ENCODE measurements at places on chromosomes 7 and 10. TPM values are rescaled to one million over a fixed set of nuclear protein-coding genes. Genes with fewer than 3 reads are reported as not detected.

Gene MYH16
- total RNA-seq: not detected

Gene FGL2
- total RNA-seq: 0.16 TPM

Gene OR6B1
- not detected for total RNA-seq

Gene TAF3
- 17.7 TPM for total RNA-seq

Gene INHBA
- not detected for total RNA-seq

Gene TRPV5
- total RNA-seq: not detected

Gene PNLIPRP1
- total RNA-seq: not detected

Gene KLF14
- total RNA-seq: not detected

Gene ANKRD1
- not detected for total RNA-seq

Gene MYL10
- total RNA-seq: not detected

Gene ELFN1
- 0.05 TPM for total RNA-seq

Gene MRLN
- not detected for total RNA-seq

Gene VWC2
- total RNA-seq: not detected

Gene PSMG3
- 21.4 TPM for total RNA-seq

Gene BBIP1
- 48.8 TPM for total RNA-seq

Gene TSC22D4
- total RNA-seq: 85.7 TPM

Gene EEPD1
- 1.3 TPM for total RNA-seq

Gene TMEM139
- 2.3 TPM for total RNA-seq

Gene LRGUK
- total RNA-seq: 0.14 TPM

Gene COL17A1
- total RNA-seq: not detected

Gene C10orf105
- 0.34 TPM for total RNA-seq

Gene AP4M1
- total RNA-seq: 10.4 TPM

Gene MGMT
- 18.0 TPM for total RNA-seq

Gene WEE2
- total RNA-seq: not detected

Gene CLCN1
- 0.09 TPM for total RNA-seq

Gene MPLKIP
- 28.5 TPM for total RNA-seq

Gene UNCX
- not detected for total RNA-seq

Gene PCGF5
- 44.3 TPM for total RNA-seq

Gene NXPH1
- total RNA-seq: not detected

Gene PLAC9
- total RNA-seq: not detected

Gene CPXM2
- total RNA-seq: not detected

Gene CYP2C19
- not detected for total RNA-seq

Gene STEAP1
- total RNA-seq: 0.69 TPM

Gene IMMP2L
- total RNA-seq: 15.8 TPM

Gene HOGA1
- total RNA-seq: not detected

Gene IFIT3
- total RNA-seq: 19.2 TPM

Gene HTR5A
- not detected for total RNA-seq

Gene NRAP
- total RNA-seq: not detected

Gene CCZ1
- total RNA-seq: 90.2 TPM

Gene TSPAN13
- 0.47 TPM for total RNA-seq

Gene ZNF467
- total RNA-seq: 0.23 TPM

Gene CYP3A7
- not detected for total RNA-seq

Gene RAMP3
- not detected for total RNA-seq

Gene AOAH
- 9.2 TPM for total RNA-seq

Gene SMKR1
- total RNA-seq: 2.3 TPM
